GM04504 (cell line): ENCODE measurements at places on chromosomes 4 and X.

DNA sequence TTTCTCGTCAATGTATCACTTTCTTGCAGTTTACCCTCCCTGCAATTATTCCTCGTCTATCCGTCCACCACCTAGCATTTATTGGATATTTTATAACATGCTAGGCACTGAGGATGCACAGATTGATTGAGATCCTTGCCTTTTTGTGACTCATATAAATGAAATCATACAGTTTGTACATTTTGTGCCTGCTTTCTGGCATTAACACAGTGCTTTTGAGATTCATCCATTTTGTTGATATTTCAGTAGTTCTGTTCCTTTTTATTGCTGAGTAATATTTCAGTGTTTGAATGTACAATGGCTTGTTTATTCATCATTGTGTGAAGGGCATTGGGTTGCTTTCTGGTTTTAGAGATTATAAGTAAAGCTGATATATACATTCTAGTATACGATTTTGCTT is 841 bp downstream of the TBC1D19 start:
- no peak for DNase-seq

- DNase-seq: peak; percentile 27
Measured at GRCh38 chr4:125801373-125801772, 486.6 kb downstream of the FAT4 start.

DNA sequence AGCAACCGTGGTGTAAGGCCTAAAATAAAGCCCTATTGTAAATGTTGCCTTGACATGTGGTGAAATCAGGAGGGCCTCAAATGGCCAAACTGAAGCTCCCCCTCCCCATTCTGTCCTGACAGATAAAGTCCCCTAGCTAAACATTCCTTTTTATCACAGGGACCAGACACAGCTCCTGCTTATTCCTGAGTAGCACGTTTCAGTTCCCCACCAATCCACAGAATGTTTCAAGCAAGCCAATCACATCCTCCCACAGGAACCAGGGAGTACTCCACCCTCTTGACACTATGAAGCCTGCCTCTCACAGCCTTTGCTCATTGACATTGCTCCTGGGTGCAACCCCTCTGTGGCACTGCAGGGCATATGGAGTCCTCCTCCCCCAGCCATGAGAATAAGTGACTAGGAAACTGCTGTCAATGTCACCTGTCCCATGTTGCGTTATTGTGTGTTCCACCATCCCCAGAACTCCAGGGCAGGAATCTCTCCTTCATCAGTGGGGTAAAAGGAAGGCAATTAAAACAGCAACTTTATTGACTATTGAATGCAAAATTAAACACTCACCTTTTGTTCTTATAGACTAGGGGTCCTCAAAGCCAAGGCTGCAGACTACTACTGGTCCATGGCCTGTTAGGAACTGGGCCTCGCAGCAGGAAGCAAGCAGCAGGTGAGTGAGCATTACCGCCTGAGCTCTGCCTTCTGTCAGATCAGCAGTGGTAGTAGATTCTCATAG is 128.1 kb downstream of the COL25A1 start:
- DNase-seq: no peak

DNA sequence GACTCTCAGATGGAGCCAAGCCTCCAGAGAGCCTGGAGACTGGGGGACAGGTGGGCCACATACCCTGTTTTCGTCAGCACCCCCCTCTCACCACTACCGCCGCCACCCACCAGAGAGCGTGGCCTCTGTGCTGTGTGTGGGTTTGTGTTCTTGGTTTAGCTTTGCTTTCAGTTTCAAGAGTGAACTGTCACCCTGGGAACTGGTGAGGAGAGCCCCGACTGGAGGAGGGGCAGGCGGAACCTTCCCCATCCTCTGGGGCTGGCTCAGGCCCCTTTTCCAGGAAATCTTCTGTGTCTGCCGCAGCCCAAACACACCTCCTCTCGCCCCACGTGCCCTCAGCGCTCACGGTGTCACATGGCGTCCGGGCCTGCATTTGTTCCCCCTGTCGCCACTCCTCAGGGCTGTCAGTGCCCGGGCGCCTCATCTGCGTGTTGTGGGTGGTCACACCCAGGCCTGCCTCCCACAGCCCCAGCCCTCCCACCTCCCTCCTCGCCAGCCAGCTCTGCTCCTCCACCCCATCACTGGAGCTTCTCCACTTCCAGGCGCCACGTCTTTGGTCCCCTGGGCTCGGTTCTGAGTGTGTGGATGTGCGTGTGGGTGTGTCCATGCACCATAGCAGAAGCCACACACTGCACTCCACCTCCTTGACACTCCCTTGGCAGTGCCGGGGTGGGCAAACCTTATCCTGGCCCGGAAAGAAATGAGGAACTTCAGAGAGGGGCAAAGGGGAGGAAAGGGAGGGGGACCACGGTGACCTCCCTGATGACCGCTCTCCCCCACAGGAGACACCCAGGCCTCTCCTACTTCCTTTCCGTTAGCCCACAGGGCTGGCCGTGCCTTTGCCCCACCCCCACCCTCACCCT is 27.8 kb downstream of the ELF4 start:
- DNase-seq: no peak

- DNase-seq: no peak
Measured at GRCh38 chr4:76518241-76518640, 83.2 kb downstream of the SHROOM3 start.

GRCh38 chrX:21167494-21167893 is 206.7 kb upstream of the CNKSR2 start:
- no peak for DNase-seq

GRCh38 chrX:130025256-130025655 is 42.8 kb downstream of the BCORL1 start:
- DNase-seq: no peak

DNA sequence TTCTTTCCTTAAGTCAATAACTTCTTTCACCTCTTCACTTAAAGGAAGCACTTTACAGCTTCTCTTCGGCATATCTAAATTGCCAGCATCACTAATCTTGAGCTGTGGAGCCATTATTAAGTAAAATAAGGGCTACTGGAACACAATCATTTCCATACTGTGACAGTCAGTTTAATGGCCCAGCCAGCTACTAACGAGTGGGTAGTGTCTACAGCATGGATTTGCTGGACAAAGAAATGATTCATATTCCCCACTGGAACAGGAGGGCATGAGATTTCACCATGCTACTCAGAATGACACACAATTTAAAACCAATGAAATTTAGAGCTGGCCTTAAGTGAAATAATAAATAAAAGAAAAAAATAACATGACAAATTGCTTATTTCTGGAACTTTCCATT is 72.1 kb downstream of the DDIT4L start:
- no peak for DNase-seq

- no peak for DNase-seq
Measured at GRCh38 chr4:143084566-143084965, 100.2 kb upstream of the USP38 start.

GRCh38 chr4:58809948-58810347 is 1699.8 kb upstream of the IGFBP7 start:
- DNase-seq: no peak

GRCh38 chr4:138512756-138513155 is 270.6 kb upstream of the SLC7A11 start:
- DNase-seq: no peak

- DNase-seq: no peak
Measured at GRCh38 chr4:187436251-187436650, 559.3 kb upstream of the ZFP42 start.

DNA sequence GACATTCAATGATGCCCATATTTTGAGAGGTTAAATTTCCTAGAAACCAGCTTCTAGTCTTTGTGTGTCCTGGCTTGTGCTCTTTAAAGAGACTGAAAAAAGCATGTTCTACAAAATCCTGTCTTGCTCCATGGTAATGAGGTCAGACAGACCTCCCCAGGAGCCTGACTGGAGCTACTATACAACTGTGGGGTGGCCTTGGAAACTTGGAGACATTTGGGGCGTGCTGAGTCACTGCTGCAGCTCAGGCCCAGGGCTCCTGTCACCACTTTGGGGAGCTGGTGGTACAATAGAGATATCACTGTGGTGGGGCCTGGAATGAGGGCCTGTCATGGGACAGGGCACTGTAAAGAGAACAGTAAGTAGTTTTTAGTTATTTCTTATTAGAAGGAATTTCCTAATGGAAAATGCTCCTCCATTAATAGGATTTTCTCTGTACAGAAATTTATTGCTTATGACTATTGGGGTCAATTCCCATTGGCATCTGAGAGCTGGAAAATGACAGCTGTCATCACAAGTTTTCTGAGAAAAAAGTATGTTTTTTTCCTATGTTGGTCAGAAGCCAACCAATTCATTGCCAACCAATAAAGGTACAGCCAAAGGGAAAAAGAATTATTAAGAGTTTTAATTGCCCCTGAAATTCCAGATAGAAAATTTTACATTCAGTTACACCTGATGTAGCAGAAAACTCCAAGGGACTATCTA is 207.4 kb upstream of the JADE1 start:
- DNase-seq: peak; percentile 9

DNA sequence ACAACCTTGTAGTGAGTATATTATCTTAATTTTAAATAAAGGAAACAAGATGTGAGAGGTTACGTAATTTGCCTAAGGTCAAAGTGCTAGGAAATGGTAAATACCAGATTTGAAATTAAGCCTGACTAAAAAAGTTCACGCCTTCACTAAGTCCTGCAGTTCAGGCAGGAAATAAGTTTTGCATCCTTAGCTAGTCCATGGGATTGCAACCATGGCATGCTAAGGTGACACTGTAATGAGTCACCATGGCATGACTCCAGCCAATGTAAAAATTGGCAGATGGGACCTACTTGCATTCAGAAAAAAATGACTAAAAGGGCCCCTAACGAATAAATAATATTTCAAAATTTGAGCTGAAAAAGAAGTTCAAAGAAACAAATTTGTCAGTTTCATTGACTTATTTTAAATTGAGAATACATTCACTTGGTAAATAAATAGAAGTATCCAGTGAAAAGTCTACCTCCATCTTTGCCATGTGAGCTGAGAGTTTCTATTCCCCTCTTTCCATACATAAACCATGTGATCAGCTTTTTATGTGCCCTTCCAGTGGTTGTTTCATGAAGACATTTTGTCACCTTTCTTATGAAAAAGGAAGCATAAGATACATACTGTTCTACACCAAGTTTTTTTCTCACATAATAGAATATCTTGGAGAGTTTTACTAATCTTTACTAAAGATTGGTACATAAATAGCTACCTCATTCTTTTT is 72.4 kb downstream of the ANKRD50 start:
- DNase-seq: peak; percentile 56

DNA sequence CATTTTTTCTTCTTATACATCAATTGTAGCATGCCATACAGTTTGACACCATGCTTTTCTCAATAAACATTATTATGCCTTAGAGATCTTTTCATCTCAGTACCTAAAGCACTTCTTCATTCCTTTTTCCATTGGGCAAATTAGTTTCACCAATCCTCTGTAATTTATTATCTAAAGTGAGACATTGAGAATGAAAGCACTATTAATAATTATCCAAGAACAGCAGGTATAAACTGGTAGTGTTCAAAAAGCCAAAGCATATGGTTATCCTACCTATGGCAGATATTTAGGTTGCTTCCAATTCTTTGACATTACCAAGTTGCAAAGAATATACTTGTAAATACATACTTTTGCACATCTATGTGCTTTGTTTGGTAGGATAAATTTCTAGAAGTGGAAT is 15.6 kb downstream of the LAMTOR3 start:
- no peak for DNase-seq

GRCh38 chr4:1994938-1995337 is 13.8 kb downstream of the NELFA start:
- no peak for DNase-seq

DNA sequence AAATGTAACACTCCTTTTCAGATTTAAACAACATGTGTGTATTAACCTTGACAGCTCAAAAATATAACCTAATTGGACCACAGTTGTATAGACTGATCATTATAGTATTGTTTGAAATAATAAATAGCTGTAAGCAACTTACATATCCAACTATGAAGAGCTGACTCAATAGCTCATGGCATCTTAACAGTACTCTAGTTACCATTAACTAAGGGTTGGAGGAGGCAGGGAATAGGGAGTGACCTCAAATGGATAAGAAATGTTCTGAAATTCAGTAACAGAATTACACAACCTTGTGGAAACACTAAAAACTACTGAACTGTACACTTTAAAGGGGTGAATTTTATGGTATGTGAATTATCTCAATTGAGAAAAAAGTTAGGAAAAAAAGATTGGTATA is 136.5 kb upstream of the CPEB2 start:
- no peak for DNase-seq

- no peak for DNase-seq
Measured at GRCh38 chrX:40391662-40392061, 189.1 kb upstream of the ATP6AP2 start.

DNA sequence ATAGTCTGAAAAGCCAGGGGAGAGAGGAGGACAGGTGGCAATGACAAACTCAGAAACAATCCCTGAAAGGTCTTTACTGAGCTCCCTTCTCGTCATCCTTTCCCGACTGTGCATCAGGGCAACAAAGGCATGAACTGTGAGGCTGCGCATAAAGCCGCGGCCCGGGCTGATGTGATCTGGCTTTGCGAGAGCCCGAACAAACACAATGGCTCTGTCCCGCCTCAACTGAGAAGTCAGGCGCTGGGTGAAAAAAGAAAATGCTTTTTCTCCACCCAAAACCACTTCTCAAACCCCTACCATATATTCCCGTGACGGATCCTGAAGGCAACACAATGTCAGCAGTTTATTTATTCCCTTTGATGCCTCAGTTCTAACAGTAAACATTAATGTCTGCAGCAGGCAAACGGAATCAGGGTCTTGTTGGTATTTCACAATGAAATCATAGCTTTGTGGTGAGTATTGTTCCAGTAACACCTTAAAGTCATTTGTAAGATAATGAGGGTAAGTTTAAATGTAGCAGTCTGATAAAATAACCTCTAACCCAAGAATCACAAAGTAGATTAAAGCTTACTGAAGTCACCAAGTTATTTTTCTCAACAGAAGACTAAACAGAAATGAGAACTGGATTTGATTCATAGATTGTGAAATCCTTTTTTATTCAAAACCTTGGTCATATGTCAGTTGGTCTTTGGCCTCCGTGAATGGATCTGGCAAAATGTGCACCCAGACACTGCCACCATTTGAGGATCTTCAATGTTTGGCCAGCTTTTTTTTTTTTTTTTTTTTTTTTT is 67.4 kb downstream of the APBB2 start:
- DNase-seq: peak; percentile 35

DNA sequence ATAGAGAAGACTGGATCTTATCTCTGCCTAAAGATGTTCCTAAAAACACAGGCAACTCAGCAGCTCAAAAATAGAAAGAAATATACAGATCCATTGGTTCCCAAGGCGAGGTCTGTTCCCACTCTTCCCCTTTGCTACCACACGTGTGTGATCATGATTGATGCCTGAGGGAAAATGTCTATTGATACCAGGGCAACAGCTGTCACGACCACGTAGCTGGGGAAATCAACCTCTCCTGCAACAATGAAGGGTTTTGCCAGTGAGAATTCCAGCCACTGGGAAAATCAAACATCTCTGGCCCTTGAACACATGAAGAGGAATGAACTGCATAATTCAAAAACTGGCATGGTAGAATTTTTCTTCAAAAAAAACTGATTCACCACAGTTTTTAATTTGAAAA is 131.0 kb upstream of the MAP3K15 start:
- no peak for DNase-seq

- DNase-seq: no peak
Measured at GRCh38 chrX:111650845-111651244, 30.1 kb upstream of the ALG13 start.

DNA sequence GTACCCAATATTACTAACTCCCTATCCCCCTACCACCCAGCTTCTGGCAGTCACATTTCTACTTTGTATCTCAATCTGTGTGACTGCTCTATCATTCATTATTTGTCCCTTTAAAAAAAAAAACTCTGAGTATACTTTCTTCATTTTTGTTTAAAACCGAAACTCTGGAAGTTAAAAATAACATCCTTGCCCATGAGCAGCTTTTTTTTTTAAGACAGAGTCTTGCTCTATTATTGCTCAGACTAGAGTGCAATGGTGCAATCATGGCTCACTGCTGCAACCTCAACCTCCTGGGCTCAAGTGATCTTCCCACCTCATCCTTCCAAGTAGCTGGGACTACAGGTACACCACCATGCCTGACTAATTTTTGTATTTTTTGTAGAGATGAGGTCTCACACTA is 15.8 kb downstream of the UBE2K start:
- DNase-seq: no peak
